GM04503 (cell line): ENCODE measurements at places on chromosomes 2 and 18.
A peak's percentile ranks its signal among the peaks of the same experiment; 100 is the strongest.

DNA sequence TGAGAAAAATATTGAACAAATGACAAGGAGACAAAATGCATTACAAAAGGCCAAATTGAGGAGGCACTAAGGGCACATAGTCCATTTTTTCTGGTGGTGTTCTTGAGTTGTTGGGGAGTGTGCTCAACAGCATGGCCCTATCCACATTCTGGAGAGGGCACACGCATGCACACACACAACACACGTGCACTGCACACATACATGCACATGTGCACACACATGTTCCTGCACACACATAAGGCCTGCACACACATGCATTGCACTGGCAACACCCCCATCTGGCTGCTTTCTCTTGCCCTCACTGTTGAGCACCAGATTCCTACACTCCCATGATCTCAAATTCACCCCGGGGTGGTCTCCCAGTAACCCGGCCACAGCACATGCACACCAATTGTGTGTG lies 659.2 kb upstream of the RAB6C start:
- DNase-seq, result no peak

DNA sequence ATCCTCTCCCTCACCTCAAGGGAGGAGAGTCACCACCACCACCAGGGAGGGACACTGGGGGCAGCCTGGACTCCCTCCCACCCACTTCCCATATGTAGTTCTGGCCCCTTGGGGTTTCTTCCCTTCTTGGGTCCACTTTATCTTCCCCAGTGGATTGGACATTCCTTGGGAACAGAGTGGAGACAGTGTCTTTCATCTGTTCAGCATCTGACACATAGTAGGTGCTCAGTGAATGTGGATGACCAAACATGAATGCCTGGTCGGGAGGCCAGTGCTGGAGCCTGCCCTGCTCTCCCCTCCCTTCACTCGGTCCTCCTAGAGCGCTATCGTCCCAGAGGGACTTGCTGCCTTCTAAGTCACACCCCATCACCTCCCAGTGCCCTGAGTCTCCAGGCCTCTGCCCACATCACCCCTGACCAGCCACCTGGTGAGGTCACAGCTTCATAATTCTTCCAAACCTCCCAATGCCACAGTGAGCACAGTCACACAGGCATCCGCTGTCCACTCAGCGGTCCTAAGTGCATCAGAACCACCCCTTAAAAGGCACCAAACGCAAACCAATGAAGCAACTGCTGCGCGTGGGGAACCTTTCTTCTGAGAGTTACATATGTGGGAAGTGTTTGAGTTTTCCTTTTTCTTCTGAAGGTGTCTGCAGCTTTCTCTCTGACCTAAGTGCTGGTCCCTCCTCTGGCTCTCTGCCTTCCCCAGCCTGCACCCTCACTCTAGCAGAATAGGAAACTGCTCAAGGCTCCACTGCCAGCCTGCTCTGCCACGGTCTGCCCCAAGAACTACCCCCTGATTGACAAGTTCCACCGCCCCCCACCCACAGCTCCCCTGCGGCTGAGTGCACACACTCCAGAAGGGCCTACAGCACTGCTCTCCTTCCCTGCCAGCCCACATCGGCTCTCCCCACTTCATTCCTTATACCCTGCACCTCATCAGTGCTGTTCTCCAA lies 7.2 kb upstream of the SFXN5 start:
- DNase-seq, result no peak

DNA sequence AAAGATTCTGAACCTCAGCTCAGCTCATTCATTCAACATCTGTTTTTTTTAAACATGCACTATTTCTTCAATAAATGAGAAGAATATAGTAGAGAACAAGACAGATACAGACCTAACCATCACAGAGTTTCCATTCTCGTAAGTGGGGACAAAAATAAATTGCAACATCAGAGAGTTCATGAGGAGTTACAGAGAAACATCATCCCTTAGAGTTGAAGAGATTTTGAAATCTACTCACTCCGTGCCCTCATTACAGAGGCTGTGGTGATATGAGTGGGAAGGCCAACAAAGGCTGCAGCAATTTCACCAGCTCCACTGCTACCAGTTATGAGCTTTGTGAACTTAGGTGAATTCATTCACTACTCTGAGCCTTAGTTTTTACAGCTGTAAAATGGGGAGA lies 399.3 kb downstream of the BCL11A start:
- no peak for DNase-seq

- no peak for DNase-seq
Observed at GRCh38 chr2:16693854-16694253, 28.2 kb upstream of the CYRIA start.

- peak; percentile 81 for DNase-seq
Observed at GRCh38 chr2:30444273-30444672, 2.8 kb upstream of the LCLAT1 start.

GRCh38 chr18:24725644-24726415 lies 265.4 kb downstream of the HRH4 start:
- DNase-seq, result no peak

GRCh38 chr2:86533589-86533988 lies 29.7 kb downstream of the CHMP3 start:
- no peak for DNase-seq

GRCh38 chr2:77155511-77155910 lies 366.7 kb downstream of the LRRTM4 start:
- DNase-seq, result no peak

GRCh38 chr2:104849618-104850141 lies 4.2 kb upstream of the POU3F3 start:
- no peak for DNase-seq

- no peak for DNase-seq
Observed at GRCh38 chr2:237672731-237673129, 45.3 kb downstream of the LRRFIP1 start.

DNA sequence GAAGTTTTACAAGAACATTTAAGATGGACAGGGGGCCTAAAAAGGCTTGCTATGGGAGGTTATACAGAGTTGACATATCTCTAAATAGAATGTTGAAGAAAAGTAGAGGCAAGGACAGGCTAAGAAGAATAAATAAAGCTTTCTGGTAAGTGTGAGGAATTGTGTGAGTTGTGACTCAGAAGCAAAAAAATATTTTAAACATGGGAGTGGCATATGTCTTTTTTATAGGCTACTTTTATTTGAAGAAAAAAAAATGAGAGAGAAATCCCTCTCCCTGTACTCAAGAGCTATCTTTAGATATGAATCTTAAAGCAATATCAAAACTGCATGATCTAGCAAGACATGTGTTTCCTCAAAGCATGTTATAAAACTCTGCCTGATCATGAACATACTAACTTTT lies 41.1 kb downstream of the RAB3GAP1 start:
- DNase-seq, result no peak

- no peak for DNase-seq
Observed at GRCh38 chr2:74278176-74278575, 65.0 kb downstream of the SLC4A5 start.

GRCh38 chr2:69190743-69191404 lies 177.9 kb downstream of the ANTXR1 start:
- no peak for DNase-seq

DNA sequence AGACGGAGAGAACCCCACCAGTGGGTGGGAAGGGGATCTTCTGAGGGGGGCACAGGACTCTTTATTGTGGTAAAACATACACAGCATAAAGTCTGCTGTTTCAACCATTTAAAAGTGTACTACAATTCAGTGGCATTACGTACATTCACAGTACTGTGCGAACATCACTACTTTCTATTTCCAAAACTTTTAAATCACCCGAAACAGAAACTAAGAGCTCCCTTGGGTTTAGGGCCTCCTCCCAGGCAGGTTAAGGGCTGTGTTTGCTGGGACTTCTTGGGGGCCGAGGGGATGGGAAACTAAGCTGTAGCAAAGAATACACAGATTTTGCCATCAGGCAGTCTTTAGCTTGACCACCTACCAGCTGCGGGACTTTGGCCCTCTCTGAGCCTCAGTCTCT lies 242.0 kb downstream of the HAUS1 start:
- DNase-seq, result no peak

DNA sequence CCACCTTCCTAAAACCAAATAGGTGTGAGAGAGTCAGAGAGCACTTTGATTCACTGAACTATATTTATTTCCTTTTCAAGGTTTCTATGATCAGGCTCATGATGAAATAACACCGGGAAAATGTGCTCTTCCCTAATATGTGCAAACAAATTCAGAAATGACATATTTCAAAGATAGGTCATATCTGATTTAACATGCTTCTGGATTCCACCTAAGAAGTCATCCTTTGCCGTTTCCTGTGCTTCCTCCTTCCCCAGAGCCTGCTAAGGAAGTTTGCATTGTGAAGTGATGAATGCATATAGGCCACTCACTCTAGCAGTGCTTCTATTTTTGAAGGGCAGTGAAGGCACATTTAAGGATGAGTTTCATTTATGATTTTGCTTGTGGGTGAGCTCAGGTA lies 327.6 kb downstream of the TDRD15 start:
- no peak for DNase-seq

- DNase-seq, result no peak
Observed at GRCh38 chr2:54958717-54959371, 91.4 kb downstream of the RTN4 start.

GRCh38 chr2:202018950-202019349 lies 14.7 kb upstream of the FZD7 start:
- no peak for DNase-seq

DNA sequence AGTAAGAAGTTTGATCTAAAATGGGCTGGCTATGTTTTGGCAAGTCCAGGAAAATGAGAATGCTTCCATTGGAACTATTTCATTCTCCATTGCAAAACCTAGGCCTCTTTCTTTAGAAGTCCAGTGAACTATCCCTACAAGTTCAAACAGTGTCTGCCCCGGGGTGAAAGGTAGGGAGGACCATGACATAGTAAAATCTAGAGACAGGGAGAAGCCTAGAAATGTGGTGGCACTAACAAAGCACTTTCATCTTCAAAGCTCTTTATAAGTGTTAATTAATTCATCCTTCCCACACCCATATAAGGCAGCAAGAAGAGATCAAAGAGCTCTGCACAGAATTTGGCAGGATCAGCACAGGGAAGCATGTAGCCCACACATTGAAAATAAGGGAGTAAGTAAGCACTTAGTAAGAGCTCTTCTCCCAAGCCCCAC lies 214.5 kb downstream of the IRS1 start:
- no peak for DNase-seq

GRCh38 chr2:72261076-72261475 lies 113.4 kb upstream of the CYP26B1 start:
- no peak for DNase-seq

DNA sequence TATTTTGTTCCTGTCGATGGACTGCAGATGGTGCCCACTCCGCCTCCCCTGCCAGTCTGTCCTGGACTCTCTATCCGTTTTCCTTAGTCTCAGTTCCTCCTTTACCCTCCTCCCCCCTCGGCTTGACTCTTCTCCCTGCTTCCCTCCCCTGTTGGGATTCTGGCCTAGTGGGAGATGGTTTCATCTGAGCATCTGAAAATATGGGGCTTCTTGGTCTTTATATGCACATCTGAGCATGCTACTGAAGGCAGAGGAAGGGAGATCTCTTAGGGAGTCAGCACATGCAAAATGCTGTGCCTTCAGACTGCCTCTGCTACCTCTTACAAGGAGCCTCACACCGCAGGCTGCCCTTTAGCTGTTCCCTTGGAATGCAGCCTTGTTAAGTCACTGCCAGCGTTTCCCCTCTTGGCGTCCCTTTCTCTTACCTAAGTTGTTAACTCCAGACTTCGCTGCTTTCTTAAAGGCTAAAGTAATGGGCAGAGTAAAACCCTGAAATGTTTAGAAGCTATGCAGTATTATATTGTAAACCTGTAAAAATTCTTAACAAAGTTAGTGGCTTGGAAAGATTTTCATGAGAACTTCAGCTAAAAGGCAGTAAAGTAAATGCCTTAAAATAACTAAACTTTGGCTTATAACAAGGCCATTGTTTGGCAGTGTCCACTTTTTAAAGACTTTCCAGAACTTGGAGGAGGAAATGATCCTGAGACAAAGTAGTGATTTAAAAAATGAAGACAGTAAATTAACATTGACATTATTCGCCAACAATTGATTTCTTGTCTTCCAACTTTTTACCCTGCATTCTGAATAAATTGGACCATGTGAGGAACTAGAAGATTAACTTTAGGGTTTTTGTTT lies 49.8 kb downstream of the LDLRAD4 start:
- DNase-seq, result no peak

- no peak for DNase-seq
Observed at GRCh38 chr2:40507432-40507831, 55.5 kb upstream of the SLC8A1 start.

- DNase-seq, result no peak
Observed at GRCh38 chr2:203648273-203648672, 58.2 kb upstream of the CD28 start.

DNA sequence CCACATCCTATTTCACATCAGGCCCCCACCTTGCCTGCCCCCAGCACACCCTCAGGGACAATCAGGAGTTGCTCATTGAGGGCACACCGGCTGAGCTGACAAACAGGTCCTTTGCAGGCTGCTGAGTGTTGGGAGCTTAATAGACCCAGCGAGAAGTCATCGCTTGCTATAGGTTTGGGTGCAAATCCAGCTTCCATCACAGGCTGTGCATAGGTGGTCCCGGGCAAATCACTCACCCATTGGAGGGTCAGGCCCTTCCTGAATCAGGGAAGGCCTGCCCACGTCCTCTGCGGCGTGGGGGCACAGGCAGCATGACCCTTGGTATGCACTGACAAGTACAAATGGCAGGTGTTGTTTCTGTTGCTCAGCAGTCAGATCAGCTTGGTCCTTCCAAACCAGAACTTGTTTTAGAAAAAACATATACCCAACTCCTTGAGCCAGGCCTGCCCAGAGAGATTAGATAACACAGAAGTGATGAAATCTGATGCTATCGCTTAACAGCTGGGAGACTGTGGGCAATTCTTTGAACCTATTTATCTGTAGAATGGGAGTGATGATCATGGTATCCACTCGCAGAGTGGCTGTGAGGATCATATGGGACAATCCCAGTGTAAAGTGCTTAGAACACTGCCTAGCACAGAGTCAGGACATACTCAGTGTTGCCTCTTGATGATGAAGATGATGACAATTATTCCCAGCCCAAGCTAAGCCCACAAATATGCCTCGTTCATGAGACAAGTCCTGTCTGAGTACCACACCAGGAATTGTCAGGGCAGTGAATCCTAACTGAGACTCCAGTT lies 34.9 kb downstream of the SMAD7 start:
- no peak for DNase-seq

DNA sequence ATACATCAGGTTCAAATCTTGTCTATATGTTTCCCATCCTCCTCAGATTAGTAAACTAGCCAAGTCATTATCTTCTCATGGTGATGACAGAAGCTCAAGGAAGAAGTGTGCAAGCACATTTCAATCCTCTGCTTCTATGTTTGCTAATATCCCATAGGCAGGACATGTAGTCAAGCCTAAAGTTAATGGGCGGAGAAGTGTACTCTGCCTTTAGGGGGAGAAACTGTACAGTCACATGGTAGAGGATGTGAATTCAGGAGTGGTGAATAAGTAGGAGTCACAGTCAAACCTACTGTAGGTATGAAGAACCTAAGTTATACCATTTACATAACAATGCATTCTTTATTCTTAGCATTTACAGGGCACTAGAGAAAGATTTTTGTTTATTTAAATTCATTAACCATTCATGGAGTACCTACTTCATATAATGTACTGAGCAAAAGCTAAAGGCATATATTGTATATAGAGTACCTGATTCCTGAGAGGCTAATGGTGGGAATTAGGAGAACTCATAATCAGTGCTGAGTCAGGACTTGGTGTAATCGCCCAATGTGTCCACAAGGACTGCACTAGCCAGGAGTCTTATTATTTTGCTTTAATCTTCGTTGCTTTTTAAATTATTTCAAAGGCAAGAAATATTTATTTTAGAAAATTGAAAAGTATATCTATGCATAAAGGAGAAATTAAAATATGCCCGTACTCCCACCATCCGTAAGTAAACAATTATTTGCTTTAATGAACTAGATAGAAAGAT lies 394.3 kb upstream of the ETAA1 start:
- no peak for DNase-seq

GRCh38 chr2:169977530-169977929 lies 150.3 kb downstream of the UBR3 start:
- no peak for DNase-seq
